ENCODE measurements at places on chromosomes 16 and 17. TPM values are rescaled to one million over a fixed set of nuclear protein-coding genes. Genes with fewer than 3 reads are reported as not detected.

- peaks cover 11% of the 10 kb centered on the region for H3K27me3 ChIP-seq
- DNase-seq: peak; percentile 38
- H3K36me3 ChIP-seq: no peaks in the 10 kb centered on the region
- peaks cover 7% of the 10 kb centered on the region for H3K4me1 ChIP-seq
- no peak overlapping the region for H3K27ac ChIP-seq
- no peak overlapping the region for H3K4me3 ChIP-seq
Observed at GRCh38 chr17:83152745-83153611, 73.6 kb downstream of the METRNL start.

- no peak for DNase-seq
- H3K27me3 ChIP-seq: peaks cover 37% of the 10 kb centered on the region
- H3K4me1 ChIP-seq: no peaks in the 10 kb centered on the region
- no peaks in the 10 kb centered on the region for H3K36me3 ChIP-seq
- H3K4me3 ChIP-seq: no peak overlapping the region
Observed at GRCh38 chr16:17519101-17519955, 48.6 kb upstream of the XYLT1 start.

DNA sequence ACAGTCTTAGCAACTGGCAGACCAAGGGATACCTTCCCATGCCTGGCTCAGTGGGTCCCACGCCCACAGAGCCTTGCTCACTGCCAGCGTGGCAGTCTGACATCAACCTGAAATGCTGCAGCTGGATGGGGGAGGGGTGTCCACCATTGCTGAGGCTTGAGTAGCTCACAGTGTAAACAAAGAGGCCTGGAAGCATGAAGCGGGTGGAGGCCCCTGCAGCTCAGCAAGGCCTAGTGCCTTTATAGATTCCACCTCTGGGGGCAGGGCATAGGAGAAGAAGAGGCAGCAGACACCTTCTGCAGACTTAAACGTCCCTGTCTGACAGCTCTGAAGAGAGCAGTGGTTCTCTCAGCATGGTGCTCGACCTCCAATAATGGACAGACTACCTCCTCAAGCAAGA lies 263.2 kb downstream of the KIF2B start:
- H3K36me3 ChIP-seq: no peaks in the 10 kb centered on the region
- no peaks in the 10 kb centered on the region for H3K27me3 ChIP-seq
- no peak for DNase-seq
- H3K4me3 ChIP-seq: no peak overlapping the region
- H3K27ac ChIP-seq: no peak overlapping the region
- no peaks in the 10 kb centered on the region for H3K4me1 ChIP-seq

- H3K27ac ChIP-seq: no peak overlapping the region
- H3K27me3 ChIP-seq: no peaks in the 10 kb centered on the region
- peaks cover 9% of the 10 kb centered on the region for H3K4me1 ChIP-seq
- H3K4me3 ChIP-seq: no peak overlapping the region
- no peaks in the 10 kb centered on the region for H3K36me3 ChIP-seq
Observed at GRCh38 chr17:81053041-81053970, 18.4 kb downstream of the BAIAP2 start.

DNA sequence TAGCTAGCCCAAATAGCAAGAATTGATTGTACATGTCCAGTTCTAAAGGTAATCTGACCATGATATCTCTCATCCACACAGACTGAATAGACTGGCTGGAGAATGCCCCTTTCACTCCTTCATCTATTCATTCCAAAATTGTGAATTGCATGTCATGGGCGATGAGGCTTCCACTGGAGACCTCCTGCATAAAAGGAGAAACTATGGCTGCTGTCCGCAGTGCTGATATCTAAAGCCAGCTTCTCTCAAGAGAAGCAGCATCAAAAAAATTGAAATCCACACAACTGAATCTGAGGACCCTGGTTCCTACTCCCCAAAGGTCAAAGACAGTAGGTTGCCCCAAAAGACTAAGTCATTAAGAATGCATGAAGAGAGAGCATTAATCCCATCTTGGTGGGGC lies 7.9 kb upstream of the SCNN1G start:
- H3K36me3 ChIP-seq: no peaks in the 10 kb centered on the region
- H3K27me3 ChIP-seq: peaks cover 19% of the 10 kb centered on the region
- H3K27ac ChIP-seq: no peak overlapping the region
- H3K4me1 ChIP-seq: no peaks in the 10 kb centered on the region
- no peak for DNase-seq

The PLD6 gene
- total RNA-seq: 17.2 TPM

The STARD3 gene
- total RNA-seq: 53.6 TPM
